Renal cortex interstitium (tissue), 15 donors: ENCODE measurements at places on chromosomes 4 and X. TPM values are rescaled to one million over a fixed set of nuclear protein-coding genes. Genes with fewer than 3 reads are reported as not detected.

BMP3 gene
- 14.6 TPM for polyA plus RNA-seq

SPANXB1 gene
- polyA plus RNA-seq = not detected

PNMA6A gene
- 13.6 TPM for polyA plus RNA-seq

ASB12 gene
- 0.70 TPM for polyA plus RNA-seq

TDO2 gene
- 1.9 TPM for polyA plus RNA-seq

GPR82 gene
- 0.20 TPM for polyA plus RNA-seq
